ENCODE measurements at places on chromosomes 7 and 10. TPM values are rescaled to one million over a fixed set of nuclear protein-coding genes. Genes with fewer than 3 reads are reported as not detected.
A peak's percentile ranks its signal among the peaks of the same experiment; 100 is the strongest.

- no peaks in the 10 kb centered on the region for H3K27me3 ChIP-seq
Observed at GRCh38 chr7:111012799-111013675, 77.9 kb upstream of the LRRN3 start.

DNA sequence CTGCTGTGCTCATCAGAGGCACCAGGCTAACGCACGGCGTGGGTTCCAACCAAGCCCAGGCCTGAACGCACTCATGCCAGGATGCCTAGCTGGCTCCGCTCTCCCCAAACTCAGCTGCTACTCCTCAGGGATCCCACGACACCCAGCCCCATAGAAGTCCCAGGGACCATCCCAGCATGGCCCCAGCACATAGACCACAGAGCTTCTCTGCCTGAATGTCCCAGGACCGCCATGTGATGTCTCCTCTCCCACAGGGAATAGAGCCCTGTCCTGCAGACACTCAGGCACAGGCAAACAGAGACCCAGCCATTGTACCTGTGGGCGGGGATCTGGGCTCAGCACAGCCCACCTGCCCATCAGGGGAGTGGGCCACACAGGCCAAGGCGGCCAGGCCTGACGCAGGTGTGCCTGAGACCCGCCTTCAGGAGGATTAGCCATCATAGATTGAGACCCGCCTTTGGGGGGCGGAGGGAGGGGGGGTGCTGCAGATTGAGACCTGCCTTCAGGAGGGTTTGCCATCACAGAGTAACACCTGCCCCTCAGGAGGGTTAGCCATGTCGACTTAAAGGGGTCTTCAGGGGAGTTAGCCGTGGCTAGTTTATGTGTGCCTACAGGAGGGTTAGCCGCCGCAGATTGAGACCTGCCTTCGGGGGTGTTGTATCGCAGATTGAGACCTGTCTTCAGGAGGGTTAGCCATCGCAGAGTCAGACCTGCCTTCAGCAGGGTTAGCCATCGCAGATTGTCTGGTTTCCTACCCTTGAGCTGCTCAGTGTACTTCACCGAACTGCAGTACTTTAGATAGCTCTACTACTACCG lies 29.0 kb downstream of the RASGEF1A start:
- H3K4me1 ChIP-seq, result no peaks in the 10 kb centered on the region
- peaks cover 2% of the 10 kb centered on the region for H3K27me3 ChIP-seq
- no peak for DNase-seq
- no peaks in the 10 kb centered on the region for H3K36me3 ChIP-seq

GRCh38 chr10:34292675-34293074 lies 522.4 kb downstream of the PARD3 start:
- no peaks in the 10 kb centered on the region for H3K36me3 ChIP-seq
- H3K4me3 ChIP-seq, result no peak overlapping the region
- peaks cover 3% of the 10 kb centered on the region for H3K4me1 ChIP-seq
- no peak overlapping the region for H3K27ac ChIP-seq

GRCh38 chr10:132390170-132390920 lies 6.7 kb upstream of the PWWP2B start:
- H3K27ac ChIP-seq, result no peak overlapping the region
- H3K27me3 ChIP-seq, result peaks cover 6% of the 10 kb centered on the region
- no peak for DNase-seq
- H3K36me3 ChIP-seq, result no peaks in the 10 kb centered on the region
- H3K4me3 ChIP-seq, result no peak overlapping the region

- H3K4me3 ChIP-seq, result no peak overlapping the region
- H3K36me3 ChIP-seq, result no peaks in the 10 kb centered on the region
- no peaks in the 10 kb centered on the region for H3K4me1 ChIP-seq
- DNase-seq, result peak; percentile 60
Observed at GRCh38 chr10:75717126-75717916, 285.9 kb downstream of the LRMDA start.

GRCh38 chr7:1566687-1567048 lies 3.2 kb downstream of the PSMG3 start:
- H3K27ac ChIP-seq, result no peak overlapping the region
- H3K27me3 ChIP-seq, result no peaks in the 10 kb centered on the region
- H3K4me1 ChIP-seq, result peaks cover 54% of the 10 kb centered on the region
- DNase-seq, result no peak

DNA sequence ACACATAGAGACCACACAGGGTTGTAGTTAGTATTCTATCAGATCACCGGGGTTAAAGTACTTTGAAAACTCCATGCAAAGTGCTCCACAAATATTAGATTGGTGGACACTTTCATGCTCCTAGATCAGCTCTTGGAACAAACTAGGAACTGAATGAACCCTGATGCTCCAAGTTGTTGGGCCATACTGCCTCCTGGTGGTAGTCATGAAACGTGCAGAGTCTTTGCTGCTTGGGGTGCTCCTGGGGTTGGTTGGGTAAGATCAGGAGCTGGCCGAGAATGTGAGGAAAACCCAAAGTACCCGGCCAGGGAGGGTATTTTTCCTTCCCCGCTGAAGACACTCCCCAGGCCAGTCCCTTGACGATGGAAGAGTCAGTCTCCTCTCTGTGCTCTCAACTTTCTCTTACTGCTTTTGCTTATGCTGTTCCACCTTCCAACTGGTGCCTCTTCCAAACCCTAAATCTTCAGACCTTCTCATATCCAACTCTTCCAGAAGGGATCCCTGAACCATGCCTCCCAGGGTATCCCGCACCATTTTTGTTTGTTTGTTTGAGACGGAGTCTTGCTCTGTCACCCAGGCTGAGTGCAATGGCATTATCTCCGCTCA lies 918 bp upstream of the RPEL1 start:
- H3K27ac ChIP-seq, result no peak overlapping the region
- peak; percentile 79 for DNase-seq
- H3K4me3 ChIP-seq, result no peak overlapping the region
- no peaks in the 10 kb centered on the region for H3K27me3 ChIP-seq
- no peaks in the 10 kb centered on the region for H3K36me3 ChIP-seq
- H3K4me1 ChIP-seq, result no peaks in the 10 kb centered on the region

The THAP5 gene
- 22.8 TPM for total RNA-seq

The ARHGAP21 gene
- 63.7 TPM for total RNA-seq

The GRK5 gene
- 21.4 TPM for total RNA-seq

The GPER1 gene
- 9.6 TPM for total RNA-seq

The ANKRD30A gene
- total RNA-seq, result not detected

The ASB15 gene
- total RNA-seq, result 4.6 TPM

Data from muscle of leg (tissue), 16 donors.